ENCODE measurements at places on chromosomes 16 and 17.

- no peak for DNase-seq
Measured at GRCh38 chr16:1761751-1762150, 9.6 kb downstream of the NME3 start.

GRCh38 chr16:87374313-87374712 is 9.3 kb downstream of the FBXO31 start:
- DNase-seq: no peak

DNA sequence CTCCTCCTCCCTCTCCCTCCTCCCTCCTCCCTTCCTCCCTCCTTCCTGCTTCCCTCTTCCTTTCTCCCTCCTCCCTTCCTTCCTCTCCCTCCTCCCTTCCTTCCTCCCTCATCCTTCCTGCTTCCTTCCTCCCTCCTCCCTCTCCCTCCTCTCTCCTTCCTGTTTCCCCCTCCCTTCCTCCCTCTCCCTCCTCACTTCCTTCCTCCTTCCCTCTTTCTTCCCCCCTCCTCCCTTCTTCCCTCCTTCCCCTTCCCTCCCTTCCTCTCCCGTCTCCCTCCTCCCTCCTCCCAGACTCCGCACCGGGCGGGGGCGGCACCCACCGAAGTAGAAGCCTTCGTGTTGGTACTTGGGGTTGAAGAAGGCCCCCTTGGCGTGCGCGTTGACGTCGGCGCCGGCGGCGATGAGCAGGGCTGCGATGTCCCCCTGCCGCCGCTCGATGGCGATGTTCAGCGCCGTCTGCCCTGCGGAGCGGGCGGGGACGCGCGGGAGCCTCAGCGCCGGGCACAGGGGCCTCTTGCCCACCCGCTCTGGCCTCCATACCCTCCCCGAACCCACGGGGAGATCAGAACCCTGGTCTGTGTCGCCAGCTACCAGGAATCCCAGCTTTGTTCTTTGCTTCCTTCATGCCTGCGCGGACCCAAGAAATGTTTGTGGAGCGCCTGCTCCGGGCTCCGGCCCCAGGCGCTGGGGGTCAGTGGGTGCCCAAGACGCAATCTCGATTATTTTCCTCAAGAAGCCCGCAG is 22.2 kb downstream of the TRPV3 start:
- peak; percentile 8 for DNase-seq

DNA sequence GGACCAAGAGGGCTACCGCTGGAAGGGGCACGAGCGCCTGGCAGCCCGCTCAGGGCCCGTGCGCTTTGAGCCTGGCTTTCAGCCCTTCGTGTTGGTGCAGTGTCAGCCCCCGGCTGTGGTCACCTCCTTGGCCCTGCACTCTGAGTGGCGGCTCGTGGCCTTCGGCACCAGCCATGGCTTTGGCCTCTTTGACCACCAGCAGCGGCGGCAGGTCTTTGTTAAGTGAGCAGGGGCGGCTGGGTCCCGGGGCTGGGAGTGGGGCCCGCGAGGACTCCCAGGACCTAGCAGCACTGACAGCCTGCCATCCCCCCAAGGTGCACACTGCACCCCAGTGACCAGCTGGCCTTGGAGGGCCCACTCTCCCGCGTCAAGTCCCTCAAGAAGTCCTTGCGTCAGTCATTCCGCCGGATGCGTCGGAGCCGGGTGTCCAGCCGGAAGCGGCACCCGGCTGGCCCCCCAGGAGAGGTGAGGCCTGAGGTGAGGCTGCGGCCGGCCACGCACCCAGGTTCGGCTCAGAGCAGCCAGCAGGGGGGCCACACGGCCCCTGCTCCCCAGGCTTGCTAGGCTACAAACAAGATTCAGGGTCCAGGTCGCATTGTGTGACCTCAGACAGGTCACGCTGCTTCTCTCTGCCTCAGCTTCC is 17.4 kb upstream of the MYO15B start:
- no peak for DNase-seq

DNA sequence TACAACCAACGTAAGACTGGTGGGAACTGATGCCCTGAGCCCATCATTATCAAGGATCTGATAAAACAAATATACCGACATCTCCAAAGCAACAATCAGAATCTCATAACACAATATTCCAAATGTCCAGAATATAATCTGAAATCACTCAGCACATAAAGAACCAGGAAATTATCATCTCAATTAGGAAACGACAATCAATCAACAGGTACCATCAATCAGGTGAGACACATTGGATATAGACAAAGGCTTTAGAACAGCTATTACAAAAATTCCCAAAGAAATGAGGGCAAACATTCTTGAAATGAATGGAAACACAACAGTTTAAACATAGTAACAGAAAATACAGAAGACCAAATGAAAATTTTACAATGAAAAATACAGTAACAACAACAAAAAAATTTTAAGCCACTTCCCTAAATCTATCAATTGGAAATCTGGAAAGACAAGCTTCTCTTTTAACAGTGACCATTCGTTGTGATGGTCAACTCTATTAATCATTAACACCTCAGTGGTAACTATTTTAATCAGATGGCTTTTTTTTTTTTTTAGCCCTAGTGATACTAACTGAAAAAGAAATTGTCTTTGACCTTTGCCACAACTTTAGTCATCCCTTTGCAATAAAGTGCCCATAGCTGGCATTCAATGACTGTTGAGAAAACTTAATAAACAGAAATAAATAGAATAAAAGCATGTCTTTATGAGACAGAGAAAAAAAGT is 70.4 kb downstream of the USP32 start:
- no peak for DNase-seq

DNA sequence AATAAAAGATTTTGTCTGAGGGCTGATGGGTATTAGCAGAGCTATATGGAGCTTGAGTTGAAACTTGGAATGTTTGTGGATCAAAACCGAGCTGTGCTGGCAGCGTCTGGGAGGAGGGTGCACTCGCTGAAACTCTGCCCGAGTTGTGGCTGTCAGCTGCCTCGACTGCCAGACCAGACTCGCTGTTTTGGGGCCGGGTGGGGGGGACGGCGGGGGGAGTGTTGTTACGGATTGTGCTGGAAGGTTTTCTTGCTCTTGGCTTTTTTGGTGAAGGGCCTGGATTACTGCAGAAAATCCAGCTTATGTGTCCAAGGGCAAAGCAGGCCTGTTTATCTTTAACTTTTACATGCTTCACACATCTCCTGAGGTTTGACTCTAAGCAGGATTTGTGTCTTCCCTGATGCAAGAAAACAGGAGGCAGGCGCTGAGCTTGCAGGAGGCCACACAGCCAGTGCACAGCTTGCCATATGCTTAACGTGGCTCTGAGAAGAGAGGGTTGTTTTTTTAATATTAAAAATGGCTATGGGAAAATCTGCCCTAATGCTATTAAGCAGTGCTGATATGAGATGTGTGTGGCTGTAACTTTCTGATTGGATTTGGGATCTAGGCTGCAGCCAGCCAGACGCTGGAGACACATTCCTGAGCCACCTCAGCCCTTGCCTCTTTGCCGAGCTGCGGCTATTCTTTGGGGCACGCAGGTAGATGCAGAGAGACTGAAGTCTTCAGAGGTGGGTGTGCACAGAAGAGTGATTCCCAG is 20.5 kb upstream of the RPTOR start:
- peak; percentile 95 for DNase-seq

DNA sequence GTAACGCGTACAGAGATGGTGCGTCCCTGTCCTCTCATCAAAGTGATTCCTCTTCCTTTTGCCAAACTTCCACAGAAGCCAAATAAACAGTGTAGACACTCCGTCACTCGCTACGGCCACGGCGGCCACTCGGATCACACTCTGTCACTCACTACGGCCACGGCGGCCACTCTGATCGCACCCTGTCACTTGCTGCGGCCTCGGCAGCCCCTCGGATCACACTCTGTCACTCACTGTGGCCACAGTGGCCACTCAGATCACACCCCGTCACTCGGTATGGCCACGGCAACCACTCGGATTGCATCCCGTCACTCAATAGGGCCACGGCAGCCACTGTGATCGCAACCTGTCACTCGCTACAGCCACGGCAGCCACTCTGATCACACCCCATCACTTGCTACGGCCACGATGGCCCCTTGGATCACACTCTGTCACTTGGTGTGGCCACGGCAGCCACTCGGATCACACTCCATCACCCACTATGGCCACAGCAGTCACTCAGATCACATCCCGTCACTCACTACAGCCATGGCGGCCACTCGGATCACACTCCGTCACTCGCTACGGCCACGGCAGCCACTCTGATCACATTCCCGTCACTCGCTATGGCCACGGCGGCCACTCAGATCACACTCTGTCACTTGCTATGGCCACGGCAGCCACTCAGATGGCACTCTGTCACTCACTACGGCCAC is 170.8 kb downstream of the BANP start:
- DNase-seq: no peak

DNA sequence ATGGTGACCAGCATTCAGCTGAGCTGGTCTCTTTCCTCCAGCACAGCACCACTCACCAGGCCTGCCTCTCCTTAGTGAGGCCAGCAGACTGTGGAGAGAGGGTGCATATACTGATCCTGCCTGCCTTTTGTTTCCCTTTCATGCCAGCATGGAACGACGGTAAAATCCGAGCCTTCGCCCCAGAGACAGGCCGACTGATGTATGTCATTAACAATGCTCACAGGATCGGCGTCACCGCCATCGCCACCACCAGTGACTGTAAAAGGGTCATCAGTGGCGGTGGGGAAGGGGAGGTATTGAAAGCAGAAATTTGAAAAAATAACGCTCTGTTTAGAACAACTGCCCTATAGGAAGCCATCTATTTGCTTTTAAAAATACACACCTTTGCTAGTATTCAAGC is 12.6 kb upstream of the USP43 start:
- no peak for DNase-seq

GRCh38 chr16:49281480-49281842 is at the start of gene CBLN1:
Gene CBLN1 (minus strand): TSS chr16:49281838. CDS start chr16:49281465, 373 bp downstream.
- DNase-seq: no peak

DNA sequence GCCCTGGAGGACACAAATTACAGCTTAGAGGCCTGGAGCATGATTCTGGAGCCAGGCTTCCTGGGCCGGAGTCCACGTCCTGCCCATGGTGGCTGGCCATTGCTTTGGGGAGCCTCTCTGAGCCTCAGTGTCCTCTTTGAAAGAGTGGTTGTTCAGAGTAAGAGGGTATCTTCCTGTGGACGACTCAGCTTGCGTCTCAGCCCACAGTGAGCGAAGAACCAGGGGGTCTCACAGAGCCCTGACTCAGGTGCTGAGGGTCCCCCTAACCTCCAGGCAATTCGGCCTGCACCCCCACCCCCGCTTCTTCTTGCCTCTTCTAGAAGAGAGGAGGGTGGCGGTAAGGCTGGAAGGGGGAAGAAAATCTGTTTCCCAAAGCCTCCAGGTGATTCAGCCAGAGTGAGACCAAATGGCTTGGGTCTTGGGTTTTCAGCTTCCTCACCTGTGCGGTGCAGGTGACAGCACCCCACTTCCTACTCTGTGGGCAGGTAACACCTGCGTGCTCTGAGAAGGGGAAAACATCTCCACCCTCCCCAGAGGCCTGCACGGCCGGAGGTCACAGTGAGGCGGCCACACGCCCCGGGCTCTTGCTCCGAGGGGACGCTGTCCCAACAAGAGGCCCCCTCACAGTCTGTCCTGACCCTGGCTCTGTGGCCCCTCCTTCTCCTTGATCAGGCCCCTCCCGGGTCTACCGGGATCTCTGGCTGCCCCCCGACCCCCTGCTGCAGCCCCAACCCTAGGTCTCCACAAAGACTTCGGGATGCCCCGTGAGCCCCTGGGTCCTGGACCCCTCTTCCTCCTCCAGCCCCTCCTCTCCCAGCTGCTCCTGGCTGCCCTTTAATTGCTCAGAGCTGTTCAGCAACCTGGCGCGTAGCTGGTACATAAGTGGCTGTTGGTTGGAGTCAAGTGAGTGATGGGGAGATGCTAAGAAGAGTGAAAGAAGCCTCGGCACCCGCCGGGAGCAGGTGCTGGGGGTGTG is 119.2 kb downstream of the METRNL start:
- DNase-seq: no peak

DNA sequence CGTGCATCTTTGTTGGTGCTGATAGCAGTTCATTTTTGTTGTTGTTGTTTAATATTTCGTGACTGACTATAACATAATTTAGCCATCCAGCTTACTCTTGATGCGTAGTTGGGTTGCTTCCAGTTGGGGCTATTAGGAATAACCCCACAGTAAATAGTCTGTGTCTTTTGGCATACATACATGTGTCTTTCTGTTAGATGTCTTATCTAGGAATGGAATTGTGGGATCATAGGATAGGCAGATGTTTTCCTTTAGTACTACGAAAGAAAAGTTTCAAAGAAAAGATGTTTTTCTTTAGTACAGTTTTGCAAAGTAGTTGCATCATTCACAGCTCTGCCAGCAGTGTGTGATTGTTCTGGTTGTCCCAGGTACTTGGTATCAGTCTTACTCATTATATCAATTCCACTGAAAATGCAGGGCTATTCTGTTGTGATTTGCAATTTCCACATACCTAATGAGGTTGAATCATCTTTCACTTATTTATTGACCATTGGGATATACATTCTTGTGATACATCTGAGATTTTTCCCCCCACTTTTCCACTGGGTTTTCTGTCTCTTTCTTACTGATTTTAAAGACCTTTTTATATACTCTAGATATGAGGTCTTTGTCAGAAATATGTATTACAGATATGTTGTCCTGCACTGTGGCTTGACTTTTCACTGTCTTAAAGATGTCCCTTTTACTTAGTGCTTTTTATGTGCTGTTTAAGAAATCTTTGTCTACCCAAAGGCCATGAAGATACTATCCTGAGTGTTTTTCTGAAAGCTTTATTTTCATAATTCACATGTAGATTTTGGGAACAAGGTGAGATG is 173.3 kb downstream of the MRTFB start:
- no peak for DNase-seq

GRCh38 chr17:83110735-83111134 is 31.3 kb downstream of the METRNL start:
- no peak for DNase-seq

- no peak for DNase-seq
Measured at GRCh38 chr16:57115514-57116182, 23.3 kb downstream of the CPNE2 start.

GRCh38 chr16:83366228-83366627 is 441.6 kb upstream of the HSBP1 start:
- DNase-seq: no peak

- no peak for DNase-seq
Measured at GRCh38 chr16:86292171-86292775, 218.1 kb upstream of the FOXF1 start.

DNA sequence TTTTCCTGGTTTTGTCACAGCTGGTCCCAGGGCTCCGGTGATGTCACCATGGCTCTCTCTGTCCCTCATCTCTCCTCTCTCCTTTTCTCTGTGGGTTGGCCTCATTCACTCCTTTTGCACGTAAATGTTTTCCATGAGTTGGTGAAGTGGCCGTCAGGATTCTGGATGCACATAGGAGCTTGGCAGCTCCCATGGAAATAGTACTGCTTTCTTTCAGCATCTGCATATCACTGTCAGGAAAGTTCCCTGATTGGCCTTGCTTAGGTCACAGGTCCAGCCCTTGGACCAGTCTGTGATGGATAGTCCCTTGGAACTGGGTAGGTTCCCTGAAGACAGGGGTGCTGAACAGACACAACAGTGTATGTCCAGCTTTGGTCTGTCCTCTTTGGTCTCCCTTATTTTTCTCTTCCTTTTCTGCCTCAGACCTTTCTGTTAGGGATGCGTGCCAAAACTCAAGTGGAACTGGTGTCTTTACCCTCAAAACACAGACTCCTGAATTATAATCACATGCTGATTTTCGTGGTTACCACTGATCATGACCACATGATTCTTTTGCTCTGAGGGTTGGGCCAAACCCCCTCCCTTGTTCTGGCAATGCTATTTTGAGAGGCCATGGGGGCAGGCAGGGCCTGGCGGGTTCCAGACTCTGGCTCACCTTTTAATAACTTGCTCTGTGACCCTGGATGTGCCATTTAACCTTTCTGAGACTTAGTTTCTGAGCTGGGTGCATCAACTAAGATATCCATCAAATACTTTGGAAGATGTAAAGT is 99.0 kb downstream of the MSI2 start:
- DNase-seq: no peak

- no peak for DNase-seq
Measured at GRCh38 chr16:69691980-69692911, 34.1 kb downstream of the NQO1 start.

GRCh38 chr16:72099377-72099818 is 5.8 kb downstream of the DHX38 start:
- DNase-seq: peak; percentile 29

All from NCI-H524 (cell line).